ENCODE measurements at places on chromosomes 11 and 22.

GRCh38 chr11:79439886-79440570, 802 bp downstream of the TENM4 start:
- peak; percentile 81 for DNase-seq

GRCh38 chr22:37801946-37802309, 5.8 kb upstream of the GCAT start:
- DNase-seq, result peak; percentile 53

- no peak for DNase-seq
Observed at GRCh38 chr22:17523925-17524324, 39.4 kb upstream of the SLC25A18 start.

GRCh38 chr11:11553573-11553972, 68.2 kb downstream of the GALNT18 start:
- no peak for DNase-seq

DNA sequence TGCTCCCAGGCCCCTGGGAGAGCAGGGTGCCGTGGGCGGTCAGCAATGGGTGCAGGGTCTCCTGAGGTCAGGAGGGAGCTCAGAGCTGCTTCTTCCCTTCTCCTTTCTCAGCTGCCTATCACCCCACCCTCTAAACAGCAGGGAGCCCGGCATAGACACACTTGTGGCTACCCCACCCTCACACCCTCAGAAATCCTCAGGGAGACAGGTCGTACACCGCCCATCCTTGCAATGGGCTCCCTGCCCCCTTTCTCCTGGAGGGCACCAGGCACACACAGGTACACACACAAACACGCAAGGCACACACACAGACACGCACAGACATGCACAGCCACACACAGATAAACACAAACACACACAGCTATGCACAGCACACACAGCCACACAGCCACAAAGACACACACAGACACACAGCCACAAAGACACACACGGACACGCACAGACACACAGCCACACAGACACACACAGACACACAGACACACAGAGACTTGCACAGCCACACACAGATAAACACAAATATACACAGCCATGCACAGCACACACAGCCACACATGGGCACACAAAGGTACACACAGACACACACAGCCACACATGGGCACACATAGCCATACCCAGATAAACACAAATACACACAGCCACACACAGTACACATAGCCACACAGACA, 44.9 kb upstream of the TH start:
- DNase-seq, result peak; percentile 49

GRCh38 chr11:35122308-35122707, 16.7 kb upstream of the CD44 start:
- DNase-seq, result no peak

- DNase-seq, result peak; percentile 37
Observed at GRCh38 chr11:113394919-113395318, 7.3 kb downstream of the ANKK1 start.

DNA sequence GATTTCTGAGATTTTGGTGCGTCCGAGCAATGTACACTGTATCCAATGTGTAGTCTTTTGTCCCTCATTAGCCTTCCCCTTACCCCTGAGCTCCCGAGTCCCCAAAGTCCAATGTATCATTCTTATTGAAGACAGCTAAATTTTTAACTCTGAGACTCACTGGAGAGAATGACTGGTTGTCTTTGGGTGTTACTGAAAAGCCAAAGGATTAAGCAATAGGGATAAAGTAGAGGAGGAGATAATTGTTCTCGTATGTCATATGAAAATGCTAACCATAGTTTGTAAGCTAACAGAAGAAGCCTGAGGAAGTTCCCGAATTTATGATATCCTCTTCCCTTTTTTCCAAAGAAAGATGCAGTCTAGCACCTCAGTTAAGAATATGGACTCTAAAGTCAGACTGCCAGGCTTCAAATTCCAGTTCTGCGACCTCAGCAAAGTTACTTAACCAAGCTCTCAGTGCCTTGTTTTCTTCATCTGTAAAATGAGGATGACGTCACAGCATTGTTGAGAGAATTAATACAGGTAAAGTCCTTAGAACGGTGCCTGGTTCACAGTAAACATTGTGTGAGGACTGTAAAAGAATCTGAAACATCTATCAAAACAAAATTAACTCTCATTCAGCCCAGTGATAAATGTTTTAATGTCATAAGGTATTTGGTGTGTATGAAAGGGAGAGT, 1.6 kb upstream of the MSANTD2 start:
- DNase-seq, result no peak

GRCh38 chr11:64338716-64339115, 1.3 kb upstream of the CCDC88B start:
- DNase-seq, result peak; percentile 85

DNA sequence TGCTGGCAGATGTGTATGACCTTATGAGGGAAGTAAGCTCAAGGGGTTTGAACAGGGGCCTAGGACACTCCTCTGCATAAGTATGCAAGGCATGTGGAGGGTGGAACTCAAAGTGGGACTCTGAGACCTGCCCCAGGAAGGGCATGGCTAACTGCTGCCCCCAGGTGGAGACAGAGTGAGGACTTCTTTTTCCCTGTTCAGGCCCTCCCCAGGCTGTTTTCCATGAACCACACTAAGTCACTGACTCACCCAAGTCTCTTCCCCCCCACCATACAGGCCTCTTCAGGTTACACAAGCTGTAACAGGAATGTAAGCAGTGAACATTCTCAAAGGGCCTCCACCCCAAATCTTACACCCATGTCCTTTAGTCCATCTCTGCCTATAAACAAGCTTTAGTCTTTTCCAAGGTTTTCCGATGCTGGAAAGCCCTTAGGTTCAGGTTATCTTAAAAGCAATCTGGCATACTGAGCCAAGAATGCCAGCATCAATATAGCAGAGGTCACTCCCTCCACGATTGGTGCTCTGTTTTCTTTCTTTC, 13.1 kb downstream of the EEF1G start:
- peak; percentile 97 for DNase-seq

DNA sequence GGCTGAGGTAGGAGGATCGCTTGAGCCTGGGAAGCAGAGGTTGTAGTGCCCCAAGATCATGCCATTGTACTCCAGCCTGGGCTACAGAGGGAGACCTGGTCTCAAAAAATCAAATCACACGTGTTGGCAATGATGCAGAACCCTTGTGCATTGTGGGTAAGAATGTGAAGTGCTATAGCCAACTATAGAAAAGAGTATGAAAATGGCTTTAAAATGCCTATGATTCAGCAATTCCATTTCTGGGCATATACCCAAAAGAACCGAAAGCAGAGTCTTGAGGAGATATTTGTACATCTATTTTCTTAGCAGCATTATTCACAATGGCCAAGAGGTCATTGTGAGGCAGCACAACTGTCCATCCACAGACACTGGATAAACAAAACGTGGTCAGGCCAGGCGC, 2.6 kb upstream of the FADS3 start:
- DNase-seq, result peak; percentile 97

DNA sequence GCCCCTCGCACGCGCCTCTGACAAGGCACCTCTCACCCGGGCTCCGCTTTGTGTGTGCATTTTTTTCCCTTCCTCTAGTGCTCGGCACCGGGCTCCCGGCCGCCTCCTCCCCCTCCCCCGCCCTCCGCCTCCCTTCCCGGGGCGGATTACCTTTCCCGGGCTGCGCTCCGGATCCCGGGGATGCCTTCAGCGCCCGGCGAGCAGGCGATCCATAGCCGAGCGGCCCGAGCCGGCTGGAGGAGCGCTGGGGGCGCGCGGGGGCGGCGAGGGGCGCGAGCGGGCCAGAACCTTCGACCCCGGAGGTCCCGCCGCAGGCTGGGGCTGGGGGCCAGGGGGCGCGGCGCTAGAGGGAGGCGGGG, 282 bp downstream of the MPPED2 start:
- DNase-seq, result peak; percentile 72

- no peak for DNase-seq
Observed at GRCh38 chr11:62071408-62071807, 52.4 kb upstream of the INCENP start.

DNA sequence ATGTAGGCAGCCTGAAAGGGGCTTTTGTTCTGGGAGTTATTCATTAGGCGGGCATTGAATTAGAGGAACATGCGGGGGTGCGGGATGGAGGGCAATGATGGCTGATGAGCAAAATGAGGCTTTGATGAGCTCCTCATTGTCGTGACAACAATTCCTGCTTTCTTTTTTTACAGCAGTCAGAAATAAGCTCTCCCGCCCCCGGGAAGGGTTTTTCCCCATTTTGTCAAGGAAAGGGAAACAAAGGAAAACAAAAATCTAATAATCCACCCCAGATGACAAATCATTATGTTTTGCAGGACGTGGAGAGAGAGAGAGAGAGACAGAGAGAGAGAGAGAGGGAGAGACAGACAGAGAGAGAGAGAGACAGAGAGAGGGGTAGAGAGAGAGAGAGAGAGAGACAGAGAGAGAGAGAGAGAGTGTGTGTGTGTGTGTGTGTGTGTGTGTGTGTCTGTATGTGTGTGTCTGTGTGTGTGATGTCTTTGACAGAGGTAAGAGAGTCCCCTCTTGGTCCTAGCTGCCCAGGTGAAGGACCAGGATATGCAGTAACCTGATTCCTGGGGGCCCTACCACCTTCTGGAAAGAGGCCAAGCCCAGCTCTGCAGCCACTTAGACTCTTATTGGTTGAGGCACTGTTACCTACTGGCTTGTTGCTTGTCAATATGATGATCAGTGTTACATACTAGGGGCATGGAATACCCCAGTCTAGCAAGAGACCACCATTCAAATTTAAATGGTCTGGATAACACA, 46.7 kb upstream of the PARVA start:
- no peak for DNase-seq

- peak; percentile 48 for DNase-seq
Observed at GRCh38 chr11:65947133-65947532, 1.9 kb downstream of the TSGA10IP start.

DNA sequence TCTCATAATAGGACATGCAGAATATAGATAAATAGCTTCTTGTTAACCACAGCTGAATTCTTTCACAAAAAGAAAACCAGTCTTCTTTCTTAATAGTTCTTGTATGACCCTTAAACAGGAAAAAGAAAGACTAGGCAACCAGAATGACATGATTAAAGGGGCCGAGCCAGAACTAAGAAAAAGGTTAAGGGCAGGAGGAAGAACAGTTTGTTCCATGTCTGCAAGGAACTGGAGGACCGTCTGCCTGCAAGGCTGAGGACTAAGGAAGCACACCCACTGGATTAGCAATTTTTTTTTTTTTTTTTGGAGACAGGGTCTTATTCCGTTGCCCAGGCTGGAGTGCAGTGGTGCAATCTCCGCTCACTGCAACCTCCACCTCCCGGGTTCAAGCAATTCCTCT, 26.0 kb upstream of the TMPRSS5 start:
- no peak for DNase-seq

DNA sequence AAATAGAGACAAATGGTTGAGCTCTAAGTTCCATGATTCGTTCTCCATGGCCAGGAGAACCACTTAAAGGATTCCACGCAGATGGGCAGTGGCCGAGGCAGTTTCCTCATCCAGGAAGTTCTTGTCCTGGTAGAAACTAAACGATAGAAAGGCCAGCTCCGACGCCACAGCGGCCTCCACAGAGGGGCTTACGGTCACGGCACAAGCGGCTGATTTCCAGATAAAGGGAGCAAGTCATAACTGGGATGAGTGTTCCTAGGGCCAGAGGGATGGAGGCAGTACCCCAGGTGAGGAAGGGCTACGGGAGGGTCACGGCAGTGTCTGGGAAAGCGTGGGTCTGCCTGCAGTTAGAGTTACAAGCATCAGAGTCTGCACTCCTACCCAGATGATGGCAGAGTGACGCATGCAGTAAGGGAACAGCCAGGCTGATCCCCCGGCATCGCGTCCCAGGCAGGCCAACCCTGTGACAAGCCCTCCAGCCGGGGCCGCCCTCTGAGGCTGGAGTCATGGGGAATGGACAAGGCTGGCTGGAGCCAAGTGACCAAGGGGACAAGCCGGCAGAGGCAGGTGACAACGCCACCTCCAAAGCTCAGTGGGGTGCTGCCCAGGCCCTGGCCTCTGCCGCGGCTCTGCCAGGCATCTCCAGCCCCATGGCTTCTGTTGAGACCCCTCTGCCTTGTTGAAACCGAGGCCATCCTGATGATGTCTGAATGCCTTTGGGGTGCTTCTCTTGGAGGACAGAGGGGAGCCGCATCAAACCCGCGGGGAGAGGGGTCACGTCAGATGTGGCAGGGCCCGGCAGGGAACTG, 475.1 kb downstream of the BRD1 start:
- DNase-seq, result peak; percentile 70

DNA sequence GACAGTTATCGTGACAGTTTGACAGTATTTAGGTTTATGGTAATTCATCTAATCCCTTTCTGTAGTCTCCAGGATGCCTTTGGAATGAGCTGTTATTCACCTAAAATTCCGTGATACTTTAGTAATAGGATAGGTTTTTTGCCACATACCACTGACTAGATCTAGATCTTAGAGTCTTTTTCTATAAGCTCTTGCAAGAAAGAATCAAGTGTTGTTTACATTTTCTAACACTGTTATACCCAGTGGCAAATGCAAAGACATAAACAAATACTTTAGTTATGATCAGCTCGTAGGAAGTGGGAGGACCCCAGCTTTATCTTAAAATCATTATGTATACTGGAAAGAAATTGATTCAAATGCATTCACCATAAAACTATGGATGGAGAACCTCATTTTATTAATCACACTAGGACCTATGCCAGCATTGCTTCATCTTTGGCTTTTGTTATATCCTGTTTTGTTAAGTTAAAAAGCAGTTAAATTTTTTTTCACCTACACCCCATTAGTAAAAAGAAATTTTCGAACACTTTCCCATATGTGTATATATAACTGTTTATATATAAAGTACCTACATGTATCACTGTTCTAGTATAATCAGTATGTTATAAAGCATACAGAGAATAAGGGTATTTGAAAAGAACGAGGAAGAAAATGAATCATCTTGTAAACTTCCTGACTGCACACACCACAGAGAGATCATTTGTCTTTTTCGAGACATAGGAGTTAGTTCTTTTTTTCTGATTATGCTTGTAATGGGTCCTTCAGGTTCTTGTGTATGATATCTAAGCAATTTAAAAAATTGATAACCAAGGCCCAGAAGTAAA, 60.9 kb downstream of the PDHX start:
- peak; percentile 79 for DNase-seq

GRCh38 chr11:96284917-96285316, 58.1 kb downstream of the MAML2 start:
- DNase-seq, result no peak

DNA sequence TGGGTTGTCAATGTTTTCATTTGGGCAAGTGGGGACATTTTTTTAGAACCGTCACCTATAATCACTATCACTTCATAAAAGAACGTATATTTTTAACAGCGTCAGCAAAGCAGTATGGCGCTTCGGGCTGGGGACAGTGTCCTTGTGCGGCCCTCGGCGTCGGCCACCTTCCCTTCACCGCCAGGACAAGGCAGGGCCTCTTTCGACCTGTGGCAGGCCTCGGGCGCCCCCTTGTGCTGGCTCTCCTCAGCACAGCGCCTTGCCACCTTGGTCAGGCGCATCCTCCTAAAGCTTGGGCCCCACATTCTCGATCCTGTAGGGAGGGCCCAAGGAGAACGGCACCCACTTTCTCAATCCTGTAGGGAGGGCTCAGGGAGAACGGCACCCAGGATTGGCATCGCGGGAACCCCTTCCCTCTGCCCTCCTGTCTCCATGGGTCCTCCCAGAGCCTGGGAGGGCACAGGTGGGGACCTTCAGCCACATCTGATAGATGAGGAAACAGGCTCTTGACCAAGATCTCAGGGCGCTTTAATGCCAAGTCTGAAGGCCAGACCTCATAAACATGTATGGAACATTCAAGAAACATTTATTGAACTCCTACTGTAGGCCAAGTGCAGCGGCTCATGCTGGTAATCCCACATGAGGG, 11.5 kb upstream of the FADD start:
- DNase-seq, result peak; percentile 94

- peak; percentile 69 for DNase-seq
Observed at GRCh38 chr11:61273178-61274078, 21.7 kb downstream of the VWCE start.
